Stimulated activated CD8-positive, alpha-beta memory T cell treated with anti-CD3 and anti-CD28 coated beads, Interleukin-4, amount 100 ng/mL, for 24 hours (primary cell): ENCODE measurements at places on chromosomes 5 and 9.

- DNase-seq: no peak
Measured at GRCh38 chr9:110971234-110971633, 67.0 kb downstream of the LPAR1 start.

- DNase-seq: no peak
Measured at GRCh38 chr5:168781941-168782571, 202.9 kb upstream of the PANK3 start.

- no peak for DNase-seq
Measured at GRCh38 chr5:89191374-89191773, 308.4 kb upstream of the MEF2C start.

DNA sequence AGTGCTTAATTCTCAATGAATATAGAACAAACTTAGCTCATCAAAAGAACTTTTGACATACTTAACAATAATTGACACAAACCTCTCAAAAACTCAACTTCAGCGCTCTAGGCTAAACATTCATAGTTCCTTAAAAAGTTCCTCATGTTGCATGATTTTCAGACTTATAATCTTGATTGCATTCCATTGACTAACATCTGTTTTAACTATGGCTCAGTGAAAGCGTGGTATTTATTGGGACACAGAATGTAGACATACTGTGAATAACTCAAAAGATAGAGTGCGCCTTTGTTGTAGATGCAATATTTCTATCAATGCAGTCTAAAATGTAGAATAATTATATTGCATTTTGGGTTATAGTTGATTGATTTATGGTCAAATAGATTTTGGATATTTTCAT lies 227.1 kb upstream of the HAPLN1 start:
- DNase-seq: no peak

DNA sequence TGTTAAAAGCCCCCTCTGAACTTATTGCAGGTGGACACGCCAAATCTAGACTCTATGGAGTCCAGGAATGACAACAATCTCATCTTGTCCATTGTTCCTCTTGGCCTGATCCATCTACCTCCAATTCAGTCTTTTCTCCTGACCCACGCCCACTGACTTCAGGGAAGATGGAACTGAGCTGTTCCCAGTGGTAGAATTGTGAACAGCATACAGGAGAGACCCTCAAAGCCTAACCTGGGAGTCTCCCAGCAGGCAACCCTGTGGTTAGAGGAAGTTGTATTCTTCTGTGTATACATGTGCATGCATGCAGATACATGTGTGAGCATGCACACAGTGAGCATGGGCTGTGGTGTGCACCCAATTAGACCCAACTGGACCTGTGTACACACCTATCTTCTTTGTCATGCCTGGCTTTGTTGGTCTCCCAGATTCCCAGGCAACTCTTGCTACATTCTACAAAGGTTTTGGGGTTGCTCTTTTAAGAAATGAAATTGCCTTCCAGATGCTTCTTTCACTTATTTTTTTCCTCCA lies 286.0 kb downstream of the ZSWIM6 start:
- no peak for DNase-seq

- no peak for DNase-seq
Measured at GRCh38 chr9:20022410-20022809, 233.6 kb upstream of the SLC24A2 start.

- no peak for DNase-seq
Measured at GRCh38 chr9:94800424-94801117, 74.1 kb downstream of the AOPEP start.

DNA sequence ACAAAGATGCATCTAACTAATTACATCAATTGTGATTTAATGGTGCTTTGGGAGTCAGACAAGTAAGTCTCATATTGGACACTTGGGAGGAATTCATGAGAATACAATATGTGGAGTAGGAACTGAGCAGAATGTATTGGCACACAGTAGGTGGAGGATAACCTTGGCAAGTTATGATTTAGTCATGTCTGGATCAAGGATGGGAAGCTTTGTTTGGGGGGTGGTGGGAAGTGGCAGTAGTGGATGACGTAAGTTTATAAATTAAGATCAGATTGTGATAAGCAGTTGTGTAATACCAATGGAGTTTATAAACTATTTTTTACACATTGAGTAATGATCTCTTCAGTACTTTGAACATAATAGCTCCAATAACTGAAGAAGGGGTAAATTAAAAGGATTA lies 67.0 kb downstream of the SGCD start:
- no peak for DNase-seq
